ENCODE measurements at places on chromosomes 1 and 21.

DNA sequence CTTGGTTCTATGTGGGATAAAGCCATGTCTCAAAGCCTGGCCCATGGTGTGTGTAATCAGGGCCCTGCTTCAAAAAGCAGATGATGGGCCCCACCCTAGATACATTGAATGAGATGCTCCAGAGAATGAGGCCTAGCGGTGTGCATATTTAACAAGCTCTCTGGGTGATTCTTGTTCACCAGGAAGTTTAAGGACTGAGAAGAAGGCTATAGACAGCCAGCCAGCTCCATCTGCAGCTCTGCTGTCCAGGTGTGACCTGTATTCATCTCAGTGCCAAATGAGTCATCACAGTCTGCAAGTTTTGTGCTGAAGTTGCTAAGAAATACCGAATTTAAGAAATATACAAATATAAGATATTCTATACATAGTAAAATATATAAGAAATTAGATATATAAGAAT lies 182.0 kb upstream of the RUNX1 start:
- no peak for DNase-seq

DNA sequence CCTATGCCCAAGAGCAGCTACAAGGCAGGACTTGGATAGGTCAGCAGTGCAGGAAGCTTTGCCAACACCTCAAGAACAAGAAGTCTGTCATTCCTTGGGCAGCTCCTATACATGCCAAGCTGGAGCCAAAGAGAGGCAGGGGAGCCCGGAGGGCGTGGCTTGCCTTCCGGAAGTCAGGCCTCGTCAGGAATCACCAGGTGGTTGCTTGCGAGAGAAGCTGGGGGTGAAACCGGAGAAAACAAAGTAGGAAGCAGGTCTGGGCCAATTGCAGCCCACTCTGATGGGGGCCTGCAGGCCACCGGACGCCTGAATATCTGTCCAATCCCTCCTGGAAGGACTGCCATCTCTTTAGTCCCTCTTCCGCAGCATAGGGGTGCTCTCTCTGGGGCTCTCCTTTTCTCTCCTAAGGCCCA lies 794 bp upstream of the FAM76A start:
- DNase-seq, result no peak

DNA sequence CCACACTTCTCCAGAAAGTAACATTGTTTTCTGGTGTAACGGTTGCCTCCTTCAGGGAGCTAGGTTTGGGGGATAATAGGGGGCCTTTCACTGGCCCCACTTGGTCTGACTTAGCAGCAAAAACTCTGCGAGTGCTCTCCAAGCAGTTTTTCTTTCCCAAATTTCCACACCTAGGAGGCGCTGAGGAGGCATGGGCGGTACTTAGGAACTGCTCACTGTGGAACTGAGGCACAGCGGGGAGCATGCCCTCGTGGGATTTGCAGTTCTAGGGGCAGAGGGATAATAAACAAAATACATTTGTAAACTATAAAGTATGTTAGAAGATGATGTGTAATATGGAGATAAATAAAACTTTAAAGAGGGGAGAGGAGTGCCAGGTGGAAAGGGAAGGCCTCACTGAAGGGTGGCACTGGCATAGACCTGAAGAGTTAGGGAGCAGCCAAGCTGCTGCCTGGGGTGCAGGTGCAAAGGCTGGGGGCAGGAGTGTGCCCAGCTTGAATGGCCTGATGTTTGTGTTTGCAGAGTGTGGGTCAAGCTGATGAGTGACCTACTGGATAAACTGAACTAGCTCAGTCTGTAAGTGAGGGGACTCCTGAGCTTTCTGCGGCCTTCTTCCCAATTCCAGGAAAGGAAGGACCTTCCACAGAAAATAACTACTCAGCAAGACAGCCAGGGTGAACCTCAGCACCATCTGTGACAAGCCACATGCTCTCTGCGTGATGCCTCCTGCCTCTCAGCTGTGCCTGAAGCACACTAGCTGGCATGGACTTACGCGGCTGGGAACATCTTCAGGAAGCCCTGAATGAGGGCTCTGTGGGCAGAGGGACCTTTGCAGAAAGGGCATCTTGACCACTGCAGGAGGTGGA lies 1.9 kb downstream of the EPHX1 start:
- DNase-seq, result no peak

DNA sequence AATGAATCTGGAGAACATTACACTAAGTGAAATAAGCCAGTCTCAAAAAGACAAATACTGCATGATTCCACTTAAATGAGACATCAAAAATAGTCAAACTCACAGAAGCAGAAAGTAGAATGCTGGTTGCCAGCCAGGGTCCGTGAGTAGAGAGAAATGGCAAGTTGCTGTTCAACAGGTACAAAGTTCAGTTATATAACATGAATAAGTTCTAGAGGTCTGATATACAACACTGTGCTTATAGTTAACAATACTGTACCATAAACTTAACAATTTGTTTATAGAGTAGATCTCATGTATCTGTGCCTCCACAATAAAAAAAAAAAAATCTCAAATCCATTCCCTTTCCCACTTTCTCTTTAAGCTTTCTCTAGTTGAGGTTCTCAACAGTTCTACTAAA lies 83.5 kb downstream of the DENND1B start:
- DNase-seq, result no peak

GRCh38 chr1:22628698-22629444 lies 7.6 kb upstream of the C1QA start:
- no peak for DNase-seq

GRCh38 chr1:77688939-77689338 lies 6.5 kb upstream of the ZZZ3 start:
- DNase-seq, result no peak

GRCh38 chr1:154669464-154670282 lies 61.7 kb upstream of the ADAR start:
- DNase-seq, result peak; percentile 64

Data from activated naive CD4-positive, alpha-beta T cell (primary cell).